ENCODE measurements at places on chromosomes 11 and 22.

DNA sequence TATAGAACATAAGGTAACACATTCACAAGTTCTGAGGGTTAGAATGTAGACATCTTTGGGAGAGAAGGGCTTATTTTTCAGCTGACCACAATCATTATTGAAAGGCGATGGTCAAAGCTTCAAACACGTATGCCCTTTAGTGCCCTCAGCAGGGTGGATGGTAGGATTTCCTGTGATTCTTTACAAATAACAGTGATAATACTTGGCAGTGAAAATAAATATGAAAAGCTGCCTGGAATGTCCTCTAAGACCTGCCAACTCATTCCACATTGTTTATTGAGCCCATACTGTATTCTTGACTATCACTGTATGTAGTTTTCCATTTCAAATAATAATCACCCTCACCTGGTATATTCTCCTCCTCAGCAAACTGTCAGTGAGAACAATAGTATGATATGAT, 13.7 kb upstream of the MPEG1 start:
- DNase-seq: no peak

GRCh38 chr11:111814557-111815320, 48.5 kb upstream of the PPP2R1B start:
- DNase-seq: no peak

DNA sequence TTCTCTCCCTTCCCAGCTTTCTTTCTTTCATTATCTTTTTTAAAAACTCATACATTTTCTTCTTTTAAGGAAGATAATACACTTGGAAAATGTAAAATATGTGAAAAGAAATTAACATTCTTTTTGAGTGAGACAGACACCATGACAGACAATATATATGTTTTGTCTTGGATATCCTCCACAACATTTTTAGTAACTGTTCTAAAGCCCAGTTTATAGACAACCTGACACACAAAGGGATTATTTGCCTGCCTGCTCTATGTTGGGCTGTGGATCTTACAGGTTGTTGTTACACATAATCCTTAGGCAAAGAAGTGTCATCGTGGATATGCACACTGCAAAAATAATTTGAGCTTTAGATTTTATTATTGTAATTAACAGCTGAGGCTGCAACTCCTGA, 301.4 kb upstream of the PDGFD start:
- DNase-seq: no peak

- no peak for DNase-seq
These were observed 611.8 kb downstream of the BRD1 start for GRCh38 chr22:49215840-49216239.

DNA sequence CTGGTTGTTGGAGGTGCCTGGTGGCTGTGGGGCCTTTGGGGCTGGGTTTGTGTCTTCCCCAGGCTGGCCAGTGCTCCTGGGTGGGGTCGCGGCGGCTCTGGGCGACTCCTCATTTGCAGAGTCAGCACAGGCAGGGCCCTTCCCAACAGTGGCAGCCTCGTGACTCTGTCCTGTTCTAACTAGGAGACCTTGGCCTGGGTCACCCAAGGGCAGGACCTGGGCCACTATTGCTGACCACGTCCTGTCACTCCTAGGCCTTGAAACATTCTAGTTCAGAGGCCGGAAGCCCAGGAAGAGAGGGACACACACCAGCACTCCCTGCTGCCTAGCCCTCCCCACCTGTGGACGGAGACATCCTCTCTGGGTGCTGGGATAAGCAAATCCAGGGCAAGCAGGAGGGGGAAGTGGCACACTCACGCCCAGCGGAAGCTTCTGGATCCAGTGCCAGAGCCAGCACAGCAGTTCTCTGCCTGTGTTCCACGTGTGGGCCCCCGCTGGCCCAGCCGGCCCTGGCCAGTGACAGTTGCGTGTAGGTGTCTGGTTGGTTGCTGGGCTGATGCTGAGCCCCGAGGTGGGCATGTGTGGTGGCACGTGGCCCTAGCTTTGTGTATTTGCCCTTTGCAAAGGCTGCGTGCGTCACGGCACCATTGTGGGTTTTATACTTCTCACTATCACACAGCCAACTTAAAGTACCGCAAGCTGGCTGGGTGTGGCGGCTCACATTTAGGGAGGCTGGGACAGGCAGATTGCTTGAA, 4.3 kb upstream of the CHID1 start:
- DNase-seq: no peak

DNA sequence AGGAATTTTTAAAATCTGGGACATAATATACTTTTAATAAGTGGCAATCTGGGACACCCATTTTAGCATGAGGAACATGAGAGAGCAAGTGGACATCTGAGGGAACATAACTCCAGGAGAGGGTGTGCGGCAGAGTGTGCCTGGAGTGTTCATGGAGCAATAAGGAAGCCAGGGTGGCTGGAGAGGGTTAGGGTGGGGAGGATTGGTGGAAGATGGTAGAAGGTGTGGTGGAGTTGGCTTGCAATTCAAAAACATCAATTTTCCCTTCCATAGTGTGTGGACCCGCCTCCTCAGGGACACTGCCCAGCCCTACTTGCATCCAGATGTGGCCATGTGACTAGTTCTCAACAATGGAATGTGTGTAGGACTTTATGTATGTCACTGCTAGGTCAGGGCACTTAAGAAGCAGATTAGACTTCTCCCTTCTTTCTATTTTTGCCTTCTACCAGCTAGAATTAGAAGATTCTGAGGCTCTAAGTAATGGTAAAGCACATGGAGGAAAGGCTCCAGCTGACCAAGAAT, 4.4 kb upstream of the DENND5A start:
- no peak for DNase-seq

- DNase-seq: no peak
These were observed 206.7 kb downstream of the SBF2 start for GRCh38 chr11:10087186-10087922.

DNA sequence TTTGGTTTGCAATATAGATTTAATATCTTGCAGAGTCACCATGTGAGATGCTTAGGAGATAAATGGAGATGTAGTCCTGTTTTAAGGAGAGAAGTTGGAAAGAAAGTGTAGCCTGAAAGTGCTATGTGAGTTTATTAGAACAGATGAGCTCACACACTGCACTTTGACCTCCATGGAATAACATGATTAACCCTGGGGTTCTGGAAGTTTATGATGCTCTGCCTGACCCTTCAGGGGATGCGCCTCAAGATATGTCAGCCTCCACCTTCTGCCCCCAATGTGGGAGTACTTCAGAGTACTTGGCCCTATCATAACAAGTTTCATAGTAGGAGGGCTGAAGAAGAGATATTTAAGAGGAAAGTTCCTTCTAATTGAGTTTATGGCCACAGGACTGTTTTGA, 23.3 kb upstream of the TRIM21 start:
- no peak for DNase-seq

DNA sequence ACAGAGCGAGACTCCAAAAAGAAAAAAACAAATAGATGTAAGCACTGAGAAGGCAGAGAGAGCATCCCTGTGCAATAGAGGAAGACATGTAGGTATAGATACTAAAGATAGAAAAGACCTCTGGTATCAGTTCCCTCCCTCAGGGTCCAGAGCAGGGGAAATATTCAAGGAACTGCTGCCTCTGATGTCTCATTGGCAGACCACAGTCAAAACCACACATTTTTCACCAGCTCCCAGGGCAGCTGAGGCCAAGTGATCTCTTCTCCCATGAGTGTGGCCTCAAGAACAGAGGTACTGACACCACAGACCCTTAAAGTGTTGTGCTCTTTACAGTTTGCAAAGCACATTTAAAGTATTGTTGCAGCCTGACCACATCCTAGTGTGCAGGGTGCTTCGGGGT, 288.5 kb downstream of the NTM start:
- DNase-seq: no peak

- DNase-seq: no peak
These were observed 13.1 kb downstream of the OR5AK2 start for GRCh38 chr11:57001674-57002401.

DNA sequence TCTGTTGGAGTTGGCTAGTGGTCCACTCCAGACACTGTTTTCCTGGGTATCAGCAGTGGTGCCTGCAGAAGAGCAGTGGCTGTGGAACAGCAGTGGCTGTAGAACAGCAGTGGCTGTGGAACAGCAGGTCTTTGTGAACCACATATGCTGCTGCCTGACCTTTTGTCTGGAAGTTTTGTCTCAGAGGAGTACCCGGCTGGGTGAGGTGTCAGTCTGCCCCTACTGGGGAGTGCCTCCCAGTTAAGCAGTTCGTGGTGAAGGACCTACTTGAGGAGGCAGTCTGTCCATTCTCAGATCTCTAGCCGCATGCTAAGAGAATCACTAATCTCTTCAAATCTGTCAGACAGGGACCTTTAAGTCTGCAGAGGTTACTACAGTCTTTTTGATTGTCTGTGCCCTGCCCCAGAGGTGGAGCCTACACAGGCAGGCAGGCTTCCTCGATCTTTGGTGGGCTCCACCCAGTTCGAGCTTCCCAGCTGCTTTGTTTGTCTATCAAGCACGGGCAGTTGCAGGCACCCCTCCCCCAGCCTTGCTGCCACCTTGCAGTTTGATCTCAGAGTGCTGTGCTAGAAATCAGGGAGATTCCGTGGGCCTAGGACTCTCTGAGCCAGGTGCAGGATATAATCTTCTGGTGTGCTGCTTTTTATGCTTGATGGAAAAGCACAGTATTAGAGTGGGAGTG, 89.1 kb upstream of the TRIM48 start:
- DNase-seq: no peak

GRCh38 chr11:35111161-35112055, 27.6 kb upstream of the CD44 start:
- DNase-seq: no peak

GRCh38 chr11:110053848-110054414, 39.3 kb upstream of the ZC3H12C start:
- no peak for DNase-seq

- no peak for DNase-seq
These were observed 137.5 kb downstream of the CHST1 start for GRCh38 chr11:45527898-45528297.

DNA sequence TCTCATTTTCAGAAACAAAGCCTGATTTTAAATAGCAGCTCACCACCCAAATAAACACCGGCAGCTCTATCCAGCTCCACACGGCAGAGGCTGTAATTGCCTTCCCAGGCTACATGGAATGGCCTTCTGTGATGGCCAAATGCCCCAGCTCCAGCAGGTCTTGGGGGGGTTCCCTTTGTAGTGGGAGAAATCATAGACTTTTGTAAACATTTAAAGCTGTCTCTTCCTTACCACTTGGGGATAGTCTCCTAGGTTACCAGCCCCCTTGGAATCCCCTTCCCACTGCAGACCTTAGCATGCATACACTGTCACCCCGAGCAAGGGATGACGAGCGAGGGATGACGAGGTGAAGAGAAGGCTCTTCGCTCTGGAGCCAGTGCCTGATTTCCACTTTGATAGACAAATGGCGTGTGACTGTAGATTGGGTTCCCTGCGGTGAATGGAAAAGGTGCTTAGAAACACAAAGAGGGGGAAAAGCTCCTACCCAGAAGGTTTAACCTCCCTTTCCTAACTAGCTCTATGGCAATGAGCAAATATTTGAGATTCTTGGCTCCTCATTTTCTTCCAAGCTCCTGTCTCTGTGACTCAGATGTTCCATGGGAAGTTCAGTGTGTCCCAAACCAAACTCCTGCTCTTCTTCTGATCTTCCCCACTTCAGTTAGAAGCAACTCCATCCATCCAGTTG, 108.0 kb upstream of the CADM1 start:
- no peak for DNase-seq

- DNase-seq: no peak
These were observed 19.0 kb downstream of the SEC14L3 start for GRCh38 chr22:30452861-30453260.

- DNase-seq: no peak
These were observed at the start of gene OVOL1 for GRCh38 chr11:65786786-65787636. TSS of gene OVOL1 (plus strand) at chr11:65787063. CDS start at chr11:65787374, 311 bp downstream.

- no peak for DNase-seq
These were observed 769.5 kb upstream of the LUZP2 start for GRCh38 chr11:23727387-23727786.

DNA sequence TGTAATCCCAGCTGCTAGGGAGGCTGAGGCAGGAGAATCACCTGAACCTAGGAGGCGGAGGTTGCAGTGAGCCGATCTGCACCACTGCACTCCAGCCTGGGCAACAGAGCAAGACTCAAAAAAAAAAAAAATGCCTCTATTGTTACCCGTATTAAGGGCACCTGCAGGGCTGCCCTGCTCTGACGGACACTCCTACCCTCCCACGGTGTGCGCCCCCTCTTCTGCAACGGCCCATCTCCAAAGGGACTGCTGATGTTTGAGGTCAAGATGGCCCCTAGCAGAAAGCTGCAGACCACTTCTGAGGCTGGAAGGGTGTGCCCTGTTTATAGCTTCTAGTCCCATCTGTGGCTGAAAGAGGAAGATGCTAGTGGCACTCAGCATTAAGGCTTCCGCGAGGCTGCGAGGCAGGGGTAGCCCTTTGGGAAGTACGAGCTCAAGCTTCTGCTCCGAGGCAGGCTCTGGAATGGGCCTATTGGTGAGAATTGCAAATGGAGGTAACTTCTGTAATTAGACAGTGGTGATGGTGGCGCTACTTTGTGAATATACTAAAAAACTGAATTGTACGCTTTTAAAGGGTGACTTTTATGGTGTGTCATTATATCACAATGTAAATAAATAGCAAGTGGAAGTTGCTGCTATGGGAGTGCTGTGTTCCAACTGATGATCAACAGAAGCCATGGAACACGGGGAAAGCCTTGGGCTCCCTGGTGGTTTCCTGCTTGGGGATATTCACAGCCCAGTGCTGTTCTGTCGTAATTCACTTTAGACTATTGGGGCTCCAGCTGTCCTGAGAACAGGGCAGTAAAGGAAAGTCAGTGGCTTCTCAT, 24.3 kb downstream of the ARFGAP2 start:
- no peak for DNase-seq

GRCh38 chr11:26974069-26974783, 19.7 kb upstream of the FIBIN start:
- no peak for DNase-seq

DNA sequence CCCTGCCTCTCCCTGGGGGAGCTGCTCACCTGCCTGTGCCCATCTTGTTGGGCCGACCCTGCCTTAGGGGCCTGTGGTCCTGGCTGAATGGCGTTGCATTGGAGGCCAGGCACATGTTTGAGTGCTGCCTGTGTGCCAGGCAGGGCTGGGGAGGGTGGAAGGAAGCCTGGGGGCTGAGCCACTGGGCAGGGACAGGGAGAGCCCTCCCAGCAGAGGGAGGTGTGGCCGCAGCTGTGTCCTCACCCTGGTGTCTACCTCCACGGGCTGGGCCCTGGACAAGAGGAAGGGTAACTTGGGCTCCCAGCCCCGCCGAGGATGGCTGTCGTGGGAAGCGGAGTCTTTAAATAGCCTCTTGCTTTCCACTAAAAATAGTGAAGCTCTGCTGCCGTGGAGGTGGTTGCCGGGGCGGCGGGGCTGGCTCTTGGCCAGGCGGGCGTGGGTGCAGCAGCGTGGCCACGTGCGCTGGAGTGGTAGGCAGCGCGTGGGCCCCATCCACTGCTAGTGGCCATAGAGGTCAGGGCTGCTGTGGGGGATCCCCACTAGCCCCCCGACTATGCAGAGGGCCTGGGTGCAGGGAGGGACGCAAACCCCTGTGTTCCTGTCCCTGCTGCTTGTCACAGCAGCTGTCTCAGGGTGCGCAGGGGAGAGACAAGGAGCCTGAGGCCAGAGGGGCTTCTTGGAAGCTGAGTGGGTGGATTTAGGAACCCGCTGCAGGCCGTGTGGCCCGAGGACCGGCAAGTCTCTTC, 6.2 kb downstream of the ZDHHC8 start:
- DNase-seq: no peak

Data from activated CD4-positive, alpha-beta T cell treated with anti-CD3 and anti-CD28 coated beads for 24 hours (primary cell).